ENCODE measurements at places on chromosomes 4 and X. TPM values are rescaled to one million over a fixed set of nuclear protein-coding genes. Genes with fewer than 3 reads are reported as not detected.

DNA sequence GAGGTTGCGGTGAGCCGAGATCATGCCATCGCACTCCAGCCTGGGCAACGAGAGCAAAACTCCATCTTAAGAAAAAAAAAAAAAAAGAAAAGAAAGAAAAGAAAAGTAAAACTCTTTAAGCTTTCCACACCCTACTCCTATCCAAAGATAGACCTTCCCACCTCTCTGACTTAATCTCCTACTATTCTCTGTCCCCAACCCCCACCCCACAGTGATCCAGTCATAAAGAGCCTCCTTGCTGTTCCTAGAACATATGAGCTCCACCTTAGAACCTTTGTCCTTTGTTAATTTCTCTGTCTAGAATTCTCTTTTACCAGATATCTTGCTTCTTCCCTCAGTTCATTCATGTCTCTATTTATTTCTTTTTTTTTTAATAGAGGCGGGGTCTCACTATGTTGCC is 30.1 kb upstream of the MSN start:
- no peak for DNase-seq

ADH5 gene
- polyA plus RNA-seq: 92.4 TPM

WDR44 gene
- polyA plus RNA-seq: 54.4 TPM

DNA sequence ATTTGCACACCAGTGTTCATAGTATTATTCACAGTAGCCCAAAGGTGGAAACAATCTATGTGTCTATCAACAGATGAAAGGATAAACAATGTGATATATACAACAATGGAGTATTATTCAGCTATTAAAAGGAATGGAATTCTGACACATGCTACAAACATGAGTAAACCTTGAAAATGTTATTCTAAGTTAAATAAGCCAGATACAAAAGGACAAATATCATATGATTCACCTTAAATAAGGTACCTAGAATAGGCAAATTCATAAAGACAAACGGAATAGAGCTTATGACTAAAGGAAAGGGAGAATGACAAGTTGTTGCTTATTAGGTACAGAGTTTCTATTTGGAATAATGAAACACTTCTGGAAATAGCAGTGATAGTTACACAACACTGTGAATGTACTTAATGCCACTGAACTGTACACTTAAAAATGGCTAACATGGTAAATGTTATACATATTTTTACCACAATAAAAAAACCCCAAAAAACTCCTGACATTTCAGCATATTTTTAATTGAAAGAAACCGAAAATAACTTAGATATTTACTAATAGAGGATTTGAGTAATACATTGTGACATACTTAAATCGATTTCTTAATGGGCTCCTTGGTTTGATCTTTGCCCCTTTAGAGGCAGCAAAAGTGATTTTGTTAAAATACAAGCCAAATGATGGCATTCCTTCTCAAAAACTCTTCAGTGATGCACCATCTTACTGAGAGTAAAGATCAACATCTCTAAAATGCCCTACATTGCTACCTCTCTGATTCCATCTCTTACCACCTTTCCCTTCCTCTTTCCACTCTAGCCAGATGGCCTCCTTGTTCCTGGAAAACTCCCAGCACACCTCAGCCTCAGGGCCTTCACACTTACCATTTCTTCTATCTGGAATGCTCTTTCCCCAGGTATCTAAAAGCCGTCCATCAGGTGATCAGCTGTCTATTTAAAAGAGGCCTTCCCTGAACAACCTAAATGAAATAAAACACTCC is 8.6 kb upstream of the CYP2U1 start:
- no peak for DNase-seq

GRCh38 chrX:56462389-56462788 is 101.0 kb upstream of the UBQLN2 start:
- no peak for DNase-seq

Measured in forelimb muscle (tissue), 1 donor.